ENCODE measurements at places on chromosomes 6 and 20.
A peak's percentile ranks its signal among the peaks of the same experiment; 100 is the strongest.

DNA sequence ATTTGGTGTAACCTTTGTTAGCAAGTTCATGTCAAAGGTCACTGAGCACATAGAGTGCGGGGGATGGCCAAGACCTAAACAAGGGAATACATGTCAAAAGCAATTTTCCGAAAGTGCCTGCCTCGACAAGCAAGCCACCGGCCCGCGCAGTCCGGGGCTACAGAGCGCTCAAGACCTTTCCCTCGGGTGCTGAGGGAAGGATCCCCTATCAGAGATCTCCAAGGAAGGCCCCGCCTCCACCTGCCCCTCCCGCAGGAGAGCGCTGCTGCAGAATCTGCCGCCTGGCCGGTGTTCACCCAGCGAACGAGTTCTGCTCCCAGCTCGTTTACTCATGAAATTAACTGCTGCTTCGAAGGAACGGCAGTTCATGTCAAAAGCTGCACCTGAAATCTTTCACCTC is 252.7 kb downstream of the BMP7 start:
- DNase-seq: no peak

GRCh38 chr6:143949962-143950361 is 58.1 kb downstream of the PLAGL1 start:
- no peak for DNase-seq

DNA sequence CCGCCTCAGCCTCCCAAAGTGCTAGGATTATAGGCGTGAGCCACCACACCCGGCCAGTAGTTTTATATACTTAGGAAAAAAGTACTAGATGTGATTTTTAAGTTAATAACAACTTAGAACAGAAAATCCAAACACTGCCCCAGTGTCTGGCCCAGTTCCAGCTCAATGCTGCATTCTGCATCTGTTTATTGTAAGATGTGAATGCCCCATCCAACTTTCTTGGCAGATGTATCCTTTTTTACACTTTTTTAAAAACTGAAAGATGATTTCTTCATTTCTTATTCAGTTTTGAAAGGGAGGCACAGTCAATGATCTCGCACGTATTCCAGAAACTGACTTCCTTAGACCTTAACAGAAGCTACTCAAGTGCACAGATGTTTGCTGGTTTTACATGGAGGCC is 85.6 kb upstream of the SRSF6 start:
- no peak for DNase-seq

GRCh38 chr6:147603392-147604081 is 95.0 kb downstream of the SAMD5 start:
- no peak for DNase-seq

- DNase-seq: peak; percentile 71
Observed at GRCh38 chr6:15247500-15248450, 1.9 kb downstream of the JARID2 start.

GRCh38 chr6:163929538-163929937 is 515.0 kb downstream of the QKI start:
- DNase-seq: no peak

- DNase-seq: no peak
Observed at GRCh38 chr6:149933461-149933860, 8.4 kb upstream of the ULBP2 start.

GRCh38 chr6:139923964-139924475 is 549.6 kb upstream of the CITED2 start:
- DNase-seq: no peak

- no peak for DNase-seq
Observed at GRCh38 chr6:28424163-28424562, 19.1 kb downstream of the ZSCAN23 start.

DNA sequence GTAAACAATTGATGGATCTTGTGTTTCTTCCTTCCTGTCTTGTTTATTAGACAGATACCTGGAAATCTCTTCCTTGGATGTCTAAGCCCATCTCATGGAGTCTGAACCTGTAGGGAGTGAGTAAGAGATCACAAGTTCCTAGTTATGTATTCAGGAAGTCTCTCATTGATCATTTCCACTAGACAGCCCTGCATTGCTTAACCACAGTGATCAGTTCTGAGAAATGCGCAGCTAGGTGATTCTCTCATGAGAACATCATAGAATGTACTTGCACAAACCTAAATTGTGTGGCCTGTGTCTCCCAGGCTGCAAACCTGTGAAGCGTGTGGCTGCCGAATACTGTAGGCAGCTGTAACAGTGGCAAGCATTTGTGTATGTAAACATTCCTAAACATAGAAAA is 39.1 kb downstream of the FAM120B start:
- DNase-seq: no peak

DNA sequence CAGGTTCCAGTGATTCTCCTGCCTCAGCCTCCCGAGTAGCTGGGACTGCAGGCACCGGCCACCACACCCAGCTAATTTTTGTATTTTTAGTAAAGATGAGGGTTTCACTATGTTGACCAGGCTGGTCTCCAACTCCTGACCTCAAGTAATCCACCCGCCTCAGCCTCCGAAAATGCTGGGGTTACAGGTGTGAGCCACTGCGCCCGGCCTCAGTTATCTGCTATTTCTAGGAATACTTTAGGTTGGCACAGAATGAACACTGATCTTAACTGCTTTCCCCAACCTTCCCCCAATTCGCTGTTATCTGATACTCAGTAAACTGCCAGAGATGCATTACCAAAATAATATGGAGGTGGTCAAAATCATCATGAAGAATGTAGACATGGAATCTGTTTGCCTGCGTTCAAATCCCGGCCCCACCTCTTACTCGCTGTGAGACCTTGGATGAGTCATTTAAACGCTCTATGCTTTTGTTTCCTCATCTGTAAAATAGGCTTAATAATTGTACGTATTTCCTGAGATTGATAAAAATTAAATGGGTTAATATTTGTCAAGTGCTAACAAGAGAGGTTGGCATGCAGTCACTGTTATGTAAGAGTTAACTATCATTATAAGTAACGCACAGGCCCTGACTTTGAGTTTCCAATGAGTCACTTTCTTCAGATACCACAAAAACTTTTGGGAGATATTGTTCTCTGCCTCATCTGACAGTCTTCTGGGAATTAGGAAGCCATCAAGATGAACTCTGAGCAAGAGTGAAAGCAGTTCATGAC is 44.5 kb upstream of the NCOA3 start:
- peak; percentile 60 for DNase-seq

DNA sequence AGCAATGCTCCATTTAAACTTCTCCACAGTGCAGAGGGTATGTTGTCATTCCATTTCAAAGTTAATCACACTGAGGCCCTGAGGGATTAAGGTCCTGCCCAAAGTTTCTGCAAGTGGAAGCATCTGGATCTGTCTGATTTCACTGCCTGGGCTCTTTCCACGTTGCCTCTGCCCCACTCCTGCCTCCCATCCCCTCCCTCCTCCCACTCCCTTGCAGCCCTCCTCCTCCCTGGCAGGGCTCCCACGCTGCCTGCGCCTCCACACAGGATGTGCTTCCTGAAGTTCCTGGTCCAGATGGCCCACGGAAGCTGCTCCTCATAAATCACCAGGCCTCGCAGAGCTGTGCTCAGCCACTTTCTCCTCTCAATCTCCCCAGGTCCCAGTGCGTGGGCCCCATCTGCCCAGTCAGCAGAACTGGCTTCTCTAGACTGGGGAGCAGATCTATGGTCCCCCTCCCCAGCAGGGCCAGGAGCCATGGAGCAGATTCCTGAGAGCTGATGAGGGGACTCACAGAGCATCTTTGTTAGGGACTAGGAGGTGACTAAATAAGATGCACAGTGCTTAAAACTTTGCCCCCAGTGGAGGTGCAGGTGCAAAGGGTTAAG is 65.4 kb upstream of the MAFB start:
- DNase-seq: no peak

DNA sequence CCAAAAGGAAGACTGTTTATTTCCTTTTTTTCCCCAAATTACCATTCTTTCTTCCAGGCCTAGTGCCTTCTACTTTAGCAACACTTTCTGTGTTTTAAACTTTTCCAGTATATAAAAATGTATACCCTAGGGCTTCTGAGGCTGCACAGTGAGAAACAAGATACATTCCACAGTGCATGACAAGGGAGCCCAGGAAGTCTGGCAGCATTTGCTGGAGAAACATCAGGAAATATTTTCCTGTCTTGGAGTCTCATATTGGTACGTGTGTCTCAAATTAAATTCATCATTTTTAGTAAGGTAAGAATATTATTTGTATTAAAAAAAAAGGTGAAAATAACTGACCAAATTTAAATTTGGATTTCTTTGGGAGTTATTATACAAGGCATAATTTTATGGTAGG is 662.6 kb downstream of the RFPL4B start:
- no peak for DNase-seq

GRCh38 chr6:166644681-166645080 is 17.6 kb upstream of the RPS6KA2 start:
- DNase-seq: no peak

DNA sequence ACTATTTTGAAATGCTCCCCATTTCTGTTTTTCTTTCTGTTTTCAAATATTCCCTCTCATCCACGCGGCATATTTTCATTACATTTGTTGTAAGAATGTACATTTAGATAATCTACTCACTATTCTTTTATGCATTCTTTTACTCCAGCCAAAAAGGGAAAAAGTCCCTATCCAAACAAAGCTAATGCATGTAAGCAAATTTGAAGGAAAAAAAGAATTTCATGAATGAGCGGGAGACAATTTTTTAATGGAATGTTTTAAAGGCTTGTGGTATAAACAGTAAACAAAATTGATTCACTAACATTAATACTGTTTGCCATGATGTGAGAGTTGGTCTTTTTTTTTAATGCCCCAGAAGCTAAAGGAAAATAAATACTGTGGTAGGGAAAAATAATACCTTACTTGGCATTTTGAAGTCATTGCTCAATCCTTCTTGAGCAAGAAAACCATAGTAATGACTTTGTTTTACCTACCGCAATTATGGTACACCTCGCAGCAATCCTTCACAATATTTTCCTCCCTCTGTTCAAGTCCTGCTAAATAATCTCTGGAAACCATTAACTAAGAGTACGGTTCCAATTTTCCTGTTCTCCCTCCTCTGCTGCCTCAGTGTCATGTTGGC is 79.0 kb downstream of the BACH2 start:
- DNase-seq: no peak

DNA sequence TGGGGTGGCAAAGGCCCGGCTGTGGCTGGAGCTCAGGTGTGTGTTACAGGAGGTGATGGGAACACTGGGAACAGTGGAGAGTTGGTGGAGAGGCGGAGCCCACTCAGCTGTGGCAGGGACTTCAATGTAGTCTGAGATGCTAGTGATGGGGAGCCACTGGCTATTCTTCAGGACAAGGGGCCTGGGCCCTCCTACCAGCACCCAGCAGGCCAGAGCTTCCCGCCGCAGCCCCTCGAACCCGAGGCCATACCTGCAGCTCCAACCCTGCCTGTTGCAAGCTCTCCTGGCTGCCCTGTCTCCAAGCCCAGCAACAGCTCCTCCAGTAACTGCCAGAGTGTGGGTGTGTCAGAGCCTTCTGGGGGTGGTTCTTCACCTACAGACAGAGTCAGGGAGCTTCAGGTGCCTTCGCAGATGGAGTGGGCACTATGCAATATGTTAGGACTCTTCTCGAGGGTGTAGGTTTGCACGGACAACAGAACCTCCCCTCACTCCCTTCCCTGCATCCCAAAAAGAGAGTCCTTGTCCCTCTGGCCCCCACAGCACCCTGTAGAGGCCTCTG is 146.2 kb upstream of the MLN start:
- no peak for DNase-seq

DNA sequence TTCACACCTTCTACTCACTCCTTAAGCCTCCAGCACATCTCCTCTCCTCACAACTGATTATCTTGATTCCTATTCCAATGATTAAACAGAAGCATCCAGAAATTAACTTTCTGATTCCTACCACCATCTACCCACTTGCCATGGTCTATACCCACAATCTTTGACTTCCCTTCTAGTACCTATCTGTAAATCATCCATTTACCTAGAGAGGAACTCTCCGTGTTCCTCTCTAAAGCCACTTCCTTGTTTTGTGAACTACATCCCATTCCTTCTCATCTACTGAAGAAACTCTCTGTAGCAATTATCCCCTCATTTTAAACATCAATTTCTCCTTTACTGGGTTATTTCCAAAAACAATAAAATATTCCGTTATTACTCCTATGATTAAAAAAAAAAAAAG is 167.3 kb downstream of the ARHGAP18 start:
- no peak for DNase-seq

- no peak for DNase-seq
Observed at GRCh38 chr20:44883214-44883902, 2.1 kb upstream of the YWHAB start.

GRCh38 chr6:113184736-113185135 is 672.4 kb upstream of the MARCKS start:
- no peak for DNase-seq

DNA sequence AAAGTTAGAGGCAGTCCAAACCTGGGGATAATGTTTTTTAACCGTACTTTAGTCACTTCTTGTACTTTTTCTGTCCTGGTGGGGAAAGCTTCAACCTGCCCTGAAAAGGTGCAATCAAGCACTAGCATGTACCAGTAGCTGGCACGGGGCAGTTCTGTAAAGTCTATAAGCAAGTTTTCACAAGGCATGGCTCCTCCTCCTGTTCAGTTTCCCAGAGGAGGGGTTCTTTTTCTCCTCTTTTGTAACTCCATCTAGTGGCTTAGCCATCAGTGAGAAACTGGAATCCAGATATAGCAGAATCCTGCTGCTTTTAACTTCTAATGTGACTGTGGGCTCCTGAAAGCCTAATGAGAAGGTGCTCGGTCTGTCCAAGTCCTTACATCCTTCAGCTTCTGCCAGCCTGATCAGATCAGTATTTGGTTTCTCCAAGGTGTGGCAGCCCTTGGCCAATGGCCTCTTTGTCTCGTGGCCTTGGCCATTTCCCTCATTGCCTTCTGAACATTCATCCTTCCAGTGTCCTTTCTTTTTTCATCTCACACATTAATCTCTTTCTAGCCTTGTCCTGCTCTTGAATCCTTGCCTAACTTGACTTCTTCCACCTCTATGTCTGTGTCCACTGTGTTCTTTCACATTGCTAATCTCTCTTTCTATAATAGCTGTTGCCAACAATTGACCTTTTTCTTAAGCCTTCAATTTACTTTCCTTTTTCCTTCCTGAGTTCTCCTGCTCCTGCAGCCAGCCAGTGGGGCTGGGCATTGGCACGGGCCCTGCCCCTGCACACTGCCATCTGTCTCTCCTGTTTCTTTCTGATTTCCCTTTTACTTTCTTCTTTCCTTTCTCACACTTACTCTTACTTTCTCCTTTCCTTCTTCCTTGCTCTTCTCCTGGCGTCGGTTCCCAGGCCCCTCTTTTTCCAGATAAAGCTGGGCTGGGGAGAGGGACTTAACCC is 222.0 kb upstream of the SYNCRIP start:
- DNase-seq: peak; percentile 14

GRCh38 chr6:166509193-166509592 is 77.3 kb downstream of the RAMACL start:
- no peak for DNase-seq

- peak; percentile 80 for DNase-seq
Observed at GRCh38 chr20:21505810-21506530, 7.9 kb downstream of the NKX2-2 start.

DNA sequence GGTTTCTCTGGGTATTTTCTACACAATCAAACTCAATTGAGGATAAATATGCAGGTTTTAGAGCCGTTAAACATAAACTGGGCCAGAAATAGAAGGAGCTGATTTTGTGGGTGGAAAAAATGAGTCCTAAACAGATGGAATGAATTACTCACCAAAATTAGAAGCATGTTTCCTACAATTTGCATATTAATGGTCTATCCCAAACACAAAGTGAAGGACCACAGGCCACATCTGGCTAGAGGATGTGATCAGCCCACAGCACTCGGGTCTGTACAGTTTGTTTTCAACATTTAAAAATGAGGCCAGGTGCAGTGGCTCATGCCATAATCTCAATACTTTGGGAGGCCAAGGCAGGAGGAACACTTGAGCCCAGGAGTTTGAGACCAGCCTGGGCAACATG is 296.3 kb downstream of the PREX1 start:
- DNase-seq: no peak
